ENCODE measurements at places on chromosomes 4 and X.

GRCh38 chr4:173288698-173289352 is 45.3 kb downstream of the HMGB2 start:
- DNase-seq: no peak

DNA sequence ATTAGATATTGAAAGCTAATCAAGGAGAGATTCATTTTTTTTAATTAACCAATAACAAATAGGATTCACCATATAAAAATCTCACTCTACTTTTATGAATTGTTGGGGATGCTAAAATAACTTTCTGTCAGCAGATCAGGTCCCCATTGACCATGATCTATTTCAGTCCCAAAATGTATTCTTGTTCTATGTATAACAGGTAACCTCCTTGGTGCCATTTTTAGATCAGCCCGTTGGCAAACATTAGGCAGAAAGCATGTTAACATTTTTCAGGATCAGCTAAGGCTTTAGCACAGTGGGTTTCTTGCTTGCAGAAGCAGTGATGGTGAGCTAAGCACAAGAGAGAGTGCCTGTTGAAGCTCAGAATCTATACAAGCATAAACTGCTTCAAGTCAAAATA is 40.8 kb upstream of the COX7B2 start:
- DNase-seq: no peak

GRCh38 chr4:110769578-110769977 is 146.7 kb upstream of the PITX2 start:
- no peak for DNase-seq

GRCh38 chr4:159946983-159947615 is 844.2 kb downstream of the RAPGEF2 start:
- DNase-seq: peak; percentile 29
